Activated gamma-delta T cell treated with Interleukin-2 at 50 U/mL for 16 hours (primary cell): ENCODE measurements at places on chromosomes 16 and 17.
A peak's percentile ranks its signal among the peaks of the same experiment; 100 is the strongest.

GRCh38 chr17:27446569-27447301, 9.5 kb upstream of the KSR1 start:
- no peak for DNase-seq

GRCh38 chr17:18187821-18188761, 4.5 kb downstream of the ALKBH5 start:
- no peak for DNase-seq

- no peak for DNase-seq
Measured at GRCh38 chr17:16447676-16448075, 32.3 kb downstream of the TRPV2 start.

DNA sequence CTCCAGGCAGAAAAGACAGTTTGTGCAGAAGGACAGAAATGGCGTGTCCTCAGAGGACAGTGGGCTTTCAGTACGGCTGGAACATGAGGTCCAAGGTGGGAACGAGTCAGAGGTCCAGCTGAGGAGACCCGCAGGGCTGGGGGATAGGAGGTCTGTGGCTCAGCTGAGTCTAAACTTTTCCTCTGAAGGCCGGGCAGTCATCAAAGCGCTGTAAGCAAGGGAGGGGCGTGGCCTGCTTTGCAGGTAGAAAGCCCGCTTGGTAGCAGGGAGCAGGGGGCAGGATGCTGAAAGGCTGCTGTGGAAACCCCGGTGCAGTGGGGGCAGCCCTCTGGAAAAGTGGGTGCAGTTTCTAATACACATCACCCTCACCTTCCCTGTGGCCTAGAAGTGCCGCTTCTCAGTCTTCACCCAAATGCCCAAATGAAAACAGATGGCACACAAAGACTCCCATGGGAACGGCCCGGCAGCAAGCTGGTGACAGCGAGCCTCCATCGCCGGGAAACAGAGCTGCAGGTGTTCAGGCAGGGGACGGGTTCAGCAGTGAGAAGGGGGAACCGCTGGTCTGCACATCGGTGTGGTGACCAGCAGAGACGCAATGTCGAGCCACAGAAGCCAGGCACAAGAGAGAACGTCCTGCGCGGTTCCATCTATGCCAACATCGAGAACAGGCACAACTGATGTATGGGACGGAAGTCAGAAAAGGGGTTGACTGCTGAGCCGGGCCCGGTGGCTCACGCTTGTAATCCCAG, 12.2 kb upstream of the OSGIN1 start:
- no peak for DNase-seq

DNA sequence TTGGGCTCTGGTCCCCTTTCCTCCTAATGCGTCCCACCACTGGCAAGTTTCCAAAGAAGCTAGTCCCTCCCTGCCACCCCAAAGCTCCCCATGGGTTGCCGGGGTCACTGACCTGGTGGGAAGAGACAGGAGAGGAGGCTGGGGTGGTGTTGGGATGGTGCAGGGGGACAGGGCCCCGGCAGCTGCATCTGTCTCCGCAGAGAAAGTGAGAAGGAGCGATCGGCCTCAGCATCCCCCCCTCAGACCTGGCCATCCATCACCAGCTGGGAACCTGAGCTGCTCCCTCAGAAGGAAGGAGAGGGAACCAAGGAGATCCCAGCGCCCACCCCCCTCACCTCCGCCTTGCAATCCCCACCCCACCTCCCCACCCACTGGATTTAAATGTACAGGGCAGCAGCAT, 3.3 kb downstream of the ETV4 start:
- DNase-seq = no peak

- no peak for DNase-seq
Measured at GRCh38 chr16:80751167-80751566, 53.2 kb downstream of the CDYL2 start.

GRCh38 chr16:74999219-74999608, 390 bp downstream of the ZNRF1 start:
- DNase-seq = peak; percentile 16

GRCh38 chr16:73036074-73036826, 11.7 kb downstream of the ZFHX3 start:
- DNase-seq = no peak

GRCh38 chr17:75864448-75864871, 9.3 kb upstream of the WBP2 start:
- DNase-seq = peak; percentile 49

DNA sequence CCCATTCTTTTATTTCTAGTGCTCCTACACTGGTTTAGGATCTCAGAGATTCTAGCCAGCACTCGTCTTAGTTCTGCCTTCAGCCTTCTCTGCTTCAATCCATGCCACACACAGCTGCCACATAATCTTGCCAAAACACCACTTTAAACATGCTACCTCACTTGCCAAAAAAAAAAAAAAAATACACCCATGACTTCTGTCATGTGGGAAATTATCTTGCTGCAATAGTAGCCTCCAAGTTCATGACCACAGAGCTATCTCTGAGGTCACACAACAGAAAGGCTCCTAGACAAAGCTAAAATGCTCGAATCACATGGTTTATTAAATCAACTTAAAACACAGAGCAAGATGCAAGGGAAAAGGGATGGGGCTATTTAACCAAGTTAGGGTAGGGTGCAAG, 18.1 kb downstream of the FZD2 start:
- no peak for DNase-seq

DNA sequence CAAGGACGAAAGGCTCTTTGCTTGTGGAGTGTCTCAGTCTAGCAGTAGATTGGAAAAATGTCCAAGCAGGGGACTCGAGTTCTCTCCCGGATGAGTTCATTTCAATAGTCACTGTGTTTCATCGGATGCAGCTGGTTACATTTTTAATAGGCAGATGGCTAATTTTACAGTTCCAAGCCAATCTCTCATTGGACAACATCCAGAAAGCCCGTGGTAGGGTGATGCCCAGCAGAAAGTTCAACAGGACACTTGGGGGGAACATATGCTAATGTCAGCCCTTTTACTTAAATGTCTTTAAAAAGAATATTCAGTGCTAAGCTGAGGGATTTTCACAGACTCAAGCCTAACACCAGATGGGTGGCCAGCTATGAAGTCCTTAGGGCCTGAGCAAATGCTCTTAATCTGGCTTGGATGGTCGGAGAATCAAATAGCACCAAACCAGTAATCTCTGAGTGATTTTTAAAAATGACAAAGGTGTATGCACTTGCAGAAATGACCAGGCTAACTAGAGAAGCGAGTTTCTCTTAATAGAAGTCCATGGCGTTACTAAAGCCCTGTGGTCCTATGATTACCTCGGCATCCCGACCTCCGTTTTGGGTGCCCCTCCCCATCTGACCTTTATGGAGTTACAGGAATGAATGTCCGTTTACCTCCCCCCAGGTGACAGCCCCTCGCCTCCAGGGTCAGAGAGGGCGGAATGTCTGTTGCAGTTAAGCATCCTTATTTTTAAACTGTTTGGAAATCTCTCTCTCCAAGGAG, 289.2 kb upstream of the SALL1 start:
- no peak for DNase-seq

GRCh38 chr17:2202302-2202995, 101.1 kb downstream of the SMG6 start:
- no peak for DNase-seq
